B cell (primary cell): ENCODE measurements at places on chromosomes 7 and 10. TPM values are rescaled to one million over a fixed set of nuclear protein-coding genes. Genes with fewer than 3 reads are reported as not detected.
A peak's percentile ranks its signal among the peaks of the same experiment; 100 is the strongest.

The H2AZ2 gene
- 125 and 129 TPM in 2 replicates for total RNA-seq

The PAX4 gene
- not detected in 2 replicates for total RNA-seq

The AKAP9 gene
- total RNA-seq, result 101 and 106 TPM in 2 replicates

The COL13A1 gene
- not detected in 2 replicates for total RNA-seq

The DYNC1I1 gene
- total RNA-seq, result not detected in 2 replicates

The DNAJC12 gene
- total RNA-seq, result not detected in 2 replicates

The SEPTIN7 gene
- total RNA-seq, result 310 and 315 TPM in 2 replicates

The VAX1 gene
- not detected in 2 replicates for total RNA-seq

The ZNF735 gene
- not detected in 2 replicates for total RNA-seq

The MBL2 gene
- total RNA-seq, result not detected in 2 replicates

GRCh38 chr7:2566890-2567678 lies 8.3 kb downstream of the IQCE start:
- peaks cover 16% of the 10 kb centered on the region for H3K4me1 ChIP-seq
- H3K27ac ChIP-seq, result no peak overlapping the region

DNA sequence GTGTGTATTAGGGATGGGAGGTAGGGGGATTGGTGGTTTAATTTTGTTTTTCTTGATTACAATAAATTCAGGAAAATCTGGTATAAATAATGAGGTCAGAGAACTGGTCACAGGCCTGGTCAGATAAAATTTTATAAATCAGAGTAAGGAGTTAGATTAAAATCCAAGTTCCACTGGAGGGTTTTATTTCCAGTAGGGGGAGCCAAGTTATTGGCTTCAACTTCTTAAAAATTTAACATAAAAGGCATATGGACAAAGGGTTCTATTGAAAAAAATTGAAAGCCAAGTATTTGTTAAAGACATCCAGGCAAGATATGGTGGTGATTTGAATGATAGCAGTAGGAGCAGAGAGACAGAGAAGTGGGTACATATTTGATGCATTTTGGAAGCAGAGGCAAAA lies 763.3 kb downstream of the SORCS1 start:
- no peaks in the 10 kb centered on the region for H3K4me1 ChIP-seq
- no peak overlapping the region for H3K4me3 ChIP-seq
- H3K36me3 ChIP-seq, result no peaks in the 10 kb centered on the region
- H3K27ac ChIP-seq, result no peak overlapping the region
- DNase-seq, result no peak
- no peaks in the 10 kb centered on the region for H3K27me3 ChIP-seq

- no peak overlapping the region for H3K4me3 ChIP-seq
- H3K4me1 ChIP-seq, result no peaks in the 10 kb centered on the region
- H3K27me3 ChIP-seq, result no peaks in the 10 kb centered on the region
- H3K27ac ChIP-seq, result no peak overlapping the region
- no peak for DNase-seq
These were observed 155.3 kb upstream of the AKR1E2 start for GRCh38 chr10:4670737-4671136.

DNA sequence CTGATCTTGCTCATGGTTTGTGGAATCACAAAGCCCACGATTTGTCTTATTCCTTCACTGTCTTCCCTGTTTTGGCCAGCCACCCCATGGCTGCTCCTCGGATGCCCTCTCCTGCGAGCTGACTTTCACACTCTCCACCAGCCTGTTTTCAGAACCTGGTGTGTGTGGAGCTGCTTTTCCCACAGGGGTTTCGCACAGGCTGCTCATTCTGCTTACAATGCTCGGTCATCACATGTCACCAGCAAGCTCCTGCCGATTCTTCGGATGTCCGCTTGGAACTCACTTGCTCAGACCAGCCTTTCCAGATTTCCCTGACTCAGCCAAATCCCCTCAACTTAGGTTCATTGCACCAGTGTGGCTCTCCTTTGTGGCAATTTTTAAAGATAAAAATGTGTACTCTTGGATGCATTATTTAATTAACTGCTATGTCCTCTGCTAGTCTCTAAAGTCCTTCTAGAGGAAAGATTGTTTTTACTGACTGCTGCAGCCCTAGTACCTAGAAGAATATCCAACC lies 1018.6 kb upstream of the LRRTM3 start:
- H3K36me3 ChIP-seq, result no peaks in the 10 kb centered on the region
- no peaks in the 10 kb centered on the region for H3K27me3 ChIP-seq
- H3K27ac ChIP-seq, result no peak overlapping the region
- no peak for DNase-seq
- H3K4me3 ChIP-seq, result no peak overlapping the region

DNA sequence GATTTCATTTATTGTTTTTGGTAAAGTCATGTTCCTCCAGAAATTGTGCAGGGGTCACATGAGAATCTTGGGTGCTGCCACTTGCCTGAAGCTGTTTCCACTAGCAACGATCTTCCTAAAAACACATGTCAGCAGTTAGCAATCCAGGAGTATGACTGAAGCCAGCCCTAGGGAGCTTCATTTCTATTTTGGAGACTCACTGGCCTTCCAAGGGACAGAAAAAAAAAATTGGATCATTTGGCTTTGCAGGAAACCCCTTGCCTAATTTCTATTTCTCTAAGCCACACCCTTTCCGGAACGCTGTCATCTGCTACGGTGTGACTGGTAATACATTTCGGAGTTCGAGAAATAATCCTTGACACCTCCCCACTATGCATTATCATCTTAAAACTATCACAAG lies 204.7 kb downstream of the TAX1BP1 start:
- no peak for DNase-seq
- H3K27me3 ChIP-seq, result no peaks in the 10 kb centered on the region
- H3K36me3 ChIP-seq, result peaks cover 4% of the 10 kb centered on the region
- no peak overlapping the region for H3K4me3 ChIP-seq
- no peak overlapping the region for H3K27ac ChIP-seq

- H3K27me3 ChIP-seq, result no peaks in the 10 kb centered on the region
- DNase-seq, result peak; percentile 20
- no peak overlapping the region for H3K4me3 ChIP-seq
- H3K36me3 ChIP-seq, result no peaks in the 10 kb centered on the region
- no peak overlapping the region for H3K27ac ChIP-seq
- no peaks in the 10 kb centered on the region for H3K4me1 ChIP-seq
These were observed 26.5 kb downstream of the ASNS start for GRCh38 chr7:97845622-97846203.

DNA sequence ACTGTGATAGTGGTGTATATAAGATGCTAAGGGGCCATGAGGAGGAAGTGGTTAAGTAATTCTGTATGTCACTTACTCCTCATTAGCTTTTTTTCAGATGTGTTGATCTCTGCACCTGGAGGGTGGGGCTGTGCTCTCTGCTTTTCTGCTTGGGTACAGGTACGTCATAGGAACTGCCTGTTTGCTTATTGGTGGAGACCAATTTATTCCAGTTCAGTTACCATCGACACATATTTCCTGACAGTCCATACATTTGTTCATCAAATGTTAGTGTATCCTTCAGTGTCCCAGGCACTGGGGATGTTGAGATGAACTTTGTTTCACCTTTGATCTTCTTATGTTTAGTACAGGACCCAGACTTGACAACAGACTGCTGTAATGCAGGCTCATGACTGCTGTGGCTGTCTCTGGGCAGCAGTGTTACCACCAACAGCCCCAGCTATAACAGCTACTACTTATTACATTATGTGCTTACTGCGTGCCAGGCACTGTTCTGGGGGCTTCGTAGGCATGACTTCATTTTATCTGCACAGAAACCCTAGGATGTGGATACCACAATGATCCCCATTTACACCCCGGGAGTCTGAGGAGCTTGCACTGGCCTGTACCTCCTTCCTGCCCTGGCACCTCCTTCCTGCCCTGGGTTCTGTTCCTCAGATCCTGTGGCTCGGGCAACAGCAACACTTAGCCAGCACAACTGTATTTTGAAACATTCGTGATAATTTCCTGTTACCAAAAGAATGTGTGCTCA lies 87.4 kb downstream of the BUB3 start:
- no peaks in the 10 kb centered on the region for H3K36me3 ChIP-seq
- H3K27ac ChIP-seq, result peak overlapping the region; percentile 67
- H3K4me3 ChIP-seq, result no peak overlapping the region
- peak; percentile 70 for DNase-seq

GRCh38 chr10:52785418-52785817 lies 12.8 kb upstream of the MBL2 start:
- DNase-seq, result no peak
- no peak overlapping the region for H3K4me3 ChIP-seq
- no peaks in the 10 kb centered on the region for H3K36me3 ChIP-seq

DNA sequence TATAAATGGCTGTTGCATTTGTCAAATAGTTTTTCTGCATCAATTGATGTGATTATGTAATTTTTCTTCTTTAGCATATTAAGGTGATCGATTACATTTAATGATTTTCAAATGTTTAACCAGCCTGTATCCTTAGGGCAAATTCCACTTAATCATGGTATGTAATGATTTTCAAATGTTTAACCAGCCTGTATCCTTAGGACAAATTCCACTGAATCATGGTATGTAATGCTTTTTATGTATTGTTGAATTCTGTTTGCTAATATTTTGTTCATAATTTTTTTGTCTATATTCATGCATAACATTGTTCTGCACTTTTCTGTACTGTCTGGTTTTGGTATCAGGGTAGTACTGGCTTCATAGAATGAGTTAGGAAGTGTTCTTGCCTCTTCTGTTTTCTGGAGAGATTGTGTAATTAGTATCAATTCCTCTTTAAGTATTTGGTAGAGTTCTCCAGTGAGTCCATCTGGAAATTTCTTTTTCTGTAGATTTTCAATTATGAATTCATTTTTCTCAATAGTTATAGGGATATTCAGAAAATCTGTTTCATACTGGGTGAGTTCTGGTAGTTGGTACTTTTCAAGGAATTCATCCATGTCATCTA lies 393.2 kb upstream of the FOXK1 start:
- no peak overlapping the region for H3K27ac ChIP-seq
- no peak for DNase-seq
- no peaks in the 10 kb centered on the region for H3K4me1 ChIP-seq
- no peaks in the 10 kb centered on the region for H3K36me3 ChIP-seq
- no peak overlapping the region for H3K4me3 ChIP-seq

DNA sequence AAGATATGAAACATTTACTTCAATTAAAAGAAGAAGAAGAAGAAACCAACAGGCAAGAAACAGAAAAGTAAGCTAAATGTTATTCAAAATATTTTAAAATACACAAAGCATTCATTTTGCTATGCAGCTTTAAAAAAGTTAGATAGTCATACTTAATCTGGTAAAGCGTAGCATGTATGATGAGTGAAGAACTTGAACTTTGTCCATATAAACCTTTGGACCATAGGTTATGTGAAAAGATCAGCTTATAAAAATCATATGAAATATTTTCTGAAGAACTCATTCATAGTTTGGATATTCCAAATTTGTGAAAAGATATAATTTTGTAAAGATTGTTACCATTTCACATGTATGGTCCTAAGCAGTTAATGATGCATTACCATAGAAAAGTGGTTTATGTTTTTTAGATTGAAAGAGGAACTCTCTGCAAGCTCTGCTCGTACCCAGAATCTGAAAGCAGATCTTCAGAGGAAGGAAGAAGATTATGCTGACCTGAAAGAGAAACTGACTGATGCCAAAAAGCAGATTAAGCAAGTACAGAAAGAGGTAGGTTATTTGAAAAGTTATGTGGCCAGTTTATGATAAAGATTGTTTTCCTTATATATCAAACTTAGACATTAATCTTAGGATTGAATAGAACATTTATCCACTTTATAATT lies 37.3 kb downstream of the KIF20B start:
- DNase-seq, result peak; percentile 70
- peak overlapping the region; percentile 25 for H3K4me3 ChIP-seq
- peak overlapping the region; percentile 80 for H3K27ac ChIP-seq
- peaks cover 11% of the 10 kb centered on the region for H3K4me1 ChIP-seq
- no peaks in the 10 kb centered on the region for H3K36me3 ChIP-seq

- no peaks in the 10 kb centered on the region for H3K4me1 ChIP-seq
- no peaks in the 10 kb centered on the region for H3K36me3 ChIP-seq
- H3K4me3 ChIP-seq, result no peak overlapping the region
- H3K27me3 ChIP-seq, result no peaks in the 10 kb centered on the region
- no peak overlapping the region for H3K27ac ChIP-seq
- DNase-seq, result no peak
These were observed 229.7 kb downstream of the CDK14 start for GRCh38 chr7:90825779-90826178.

GRCh38 chr7:116310141-116310540 lies 99.8 kb downstream of the TES start:
- no peak overlapping the region for H3K27ac ChIP-seq
- DNase-seq, result no peak
- no peaks in the 10 kb centered on the region for H3K27me3 ChIP-seq
- no peaks in the 10 kb centered on the region for H3K4me1 ChIP-seq
- no peak overlapping the region for H3K4me3 ChIP-seq

DNA sequence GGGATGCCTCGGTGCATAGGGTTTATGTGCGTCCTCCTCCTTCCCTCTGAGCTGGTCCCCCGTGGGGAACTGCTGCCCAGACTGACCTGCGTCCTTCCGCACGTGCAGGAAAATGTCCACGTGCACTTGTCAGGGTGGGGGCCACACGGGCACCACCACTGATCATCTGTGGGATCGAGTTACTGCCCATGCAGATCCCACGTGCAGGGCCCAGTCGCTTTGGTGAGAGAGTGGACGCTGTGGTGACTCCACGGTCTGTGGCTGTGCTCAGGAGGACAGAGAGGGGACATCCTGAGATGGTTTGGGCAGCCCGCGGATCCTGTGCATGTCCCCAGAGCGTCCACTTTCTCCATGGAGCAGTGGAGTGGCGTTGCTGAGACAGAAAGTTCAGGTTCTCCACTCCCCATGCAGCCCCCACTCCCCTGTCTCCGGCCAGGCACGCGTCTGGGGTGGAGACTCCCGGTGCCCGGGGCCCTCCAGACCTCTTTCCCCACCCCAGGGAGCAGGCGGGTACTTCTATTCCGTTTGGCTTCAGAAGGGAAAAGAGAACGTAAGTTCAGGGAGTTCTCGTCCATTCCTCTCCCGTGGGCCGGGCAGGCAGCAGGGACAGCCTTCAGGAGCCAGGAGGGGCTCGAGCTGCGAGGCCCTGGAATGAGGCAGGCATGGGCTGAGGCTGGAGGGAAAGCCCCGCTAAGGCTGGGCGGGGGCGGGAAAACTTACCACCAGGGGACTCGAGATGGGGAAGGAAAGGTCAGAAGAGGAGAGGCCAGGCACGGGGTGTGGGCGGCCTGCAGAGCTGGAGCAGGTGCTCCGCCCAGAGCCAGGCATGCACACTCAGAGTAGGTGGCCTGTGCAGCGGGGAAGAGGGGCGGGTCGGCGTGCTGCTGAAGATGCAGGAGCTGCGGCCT lies 59.9 kb downstream of the EGFR start:
- no peak for DNase-seq
- no peaks in the 10 kb centered on the region for H3K36me3 ChIP-seq
- no peak overlapping the region for H3K27ac ChIP-seq
- H3K27me3 ChIP-seq, result peaks cover 3% of the 10 kb centered on the region

GRCh38 chr10:101303087-101303703 lies 50.8 kb upstream of the BTRC start:
- peaks cover 39% of the 10 kb centered on the region for H3K27me3 ChIP-seq
- no peaks in the 10 kb centered on the region for H3K4me1 ChIP-seq
- no peak overlapping the region for H3K4me3 ChIP-seq
- DNase-seq, result no peak
- H3K27ac ChIP-seq, result no peak overlapping the region

- H3K27me3 ChIP-seq, result peaks cover 7% of the 10 kb centered on the region
- H3K4me1 ChIP-seq, result no peaks in the 10 kb centered on the region
- DNase-seq, result no peak
- H3K4me3 ChIP-seq, result no peak overlapping the region
These were observed 80.1 kb upstream of the PDZD8 start for GRCh38 chr10:117455346-117455745.
